ENCODE measurements at places on chromosomes 7 and 10. TPM values are rescaled to one million over a fixed set of nuclear protein-coding genes. Genes with fewer than 3 reads are reported as not detected.

ARF5 gene
- total RNA-seq, result 163 TPM

- DNase-seq, result peak; percentile 4
Observed at GRCh38 chr10:117311261-117311660, 64.0 kb downstream of the PDZD8 start.

FAM131B gene
- 6.9 TPM for total RNA-seq

CCDC172 gene
- total RNA-seq, result not detected

C7orf33 gene
- total RNA-seq, result not detected

HOXA9 gene
- total RNA-seq, result 69.0 TPM

GRCh38 chr7:55110993-55111361 lies 92.2 kb downstream of the EGFR start:
- no peak for DNase-seq

SLC18A3 gene
- total RNA-seq, result not detected

- no peak for DNase-seq
Observed at GRCh38 chr7:15011289-15011688, 108.7 kb upstream of the DGKB start.

GRCh38 chr7:12434012-12434642 lies 30.5 kb upstream of the VWDE start:
- peak; percentile 37 for DNase-seq

HTRA1 gene
- total RNA-seq, result 21.3 TPM

ATXN7L1 gene
- total RNA-seq, result 16.0 TPM

DNA sequence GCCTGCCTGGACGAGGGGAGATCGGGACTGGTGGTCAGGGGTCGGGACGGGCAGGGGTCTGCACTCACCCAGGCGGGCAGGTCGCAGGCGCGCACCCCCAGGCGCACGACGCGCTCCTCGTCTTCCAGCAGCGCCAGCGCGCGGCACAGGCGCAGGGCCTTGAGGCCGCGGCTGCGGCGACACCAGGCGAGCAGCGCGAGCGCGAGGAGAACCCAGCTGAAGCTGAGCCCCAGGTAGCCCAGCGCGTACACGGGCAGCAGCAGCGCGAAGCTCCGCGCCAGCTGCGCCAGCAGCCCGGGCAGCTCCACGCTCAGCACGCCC lies 328 bp downstream of the ESYT2 start:
- DNase-seq, result peak; percentile 55

- DNase-seq, result no peak
Observed at GRCh38 chr7:50406935-50407334, 43.2 kb downstream of the FIGNL1 start.

CHCHD1 gene
- 238 TPM for total RNA-seq
